Naive thymus-derived CD8-positive, alpha-beta T cell (primary cell): ENCODE measurements at places on chromosomes 5 and 9. TPM values are rescaled to one million over a fixed set of nuclear protein-coding genes. Genes with fewer than 3 reads are reported as not detected.

- DNase-seq = no peak
Observed at GRCh38 chr5:144335561-144335960, 164.9 kb downstream of the KCTD16 start.

DNA sequence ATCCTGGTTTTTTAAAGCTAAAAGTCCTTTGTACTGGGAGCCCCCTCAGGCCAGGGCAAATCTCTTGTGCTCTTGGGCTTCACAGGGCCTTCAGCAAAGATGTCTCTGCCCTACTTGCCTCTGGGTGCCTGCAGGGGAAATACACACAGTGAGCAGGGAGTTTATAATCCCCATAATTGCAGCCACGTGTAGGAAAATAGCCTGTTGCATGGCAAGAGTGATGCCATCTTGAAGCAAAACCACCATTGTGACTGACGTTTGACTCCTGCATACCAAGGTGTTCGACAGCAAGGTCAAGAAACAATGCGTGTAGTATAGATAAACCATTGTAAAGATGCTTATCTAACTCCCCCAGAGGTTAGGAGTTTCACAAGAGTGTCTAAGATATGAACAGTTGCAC, 11.4 kb upstream of the IL3 start:
- DNase-seq = no peak

The SPATA31C1 gene
- total RNA-seq = not detected

The PCDHB13 gene
- not detected for total RNA-seq

GRCh38 chr5:1013238-1013947, 4.8 kb downstream of the NKD2 start:
- no peak for DNase-seq

The ORM2 gene
- not detected for total RNA-seq

The KIAA1958 gene
- 11.8 TPM for total RNA-seq

The AHRR gene
- 5.8 TPM for total RNA-seq

DNA sequence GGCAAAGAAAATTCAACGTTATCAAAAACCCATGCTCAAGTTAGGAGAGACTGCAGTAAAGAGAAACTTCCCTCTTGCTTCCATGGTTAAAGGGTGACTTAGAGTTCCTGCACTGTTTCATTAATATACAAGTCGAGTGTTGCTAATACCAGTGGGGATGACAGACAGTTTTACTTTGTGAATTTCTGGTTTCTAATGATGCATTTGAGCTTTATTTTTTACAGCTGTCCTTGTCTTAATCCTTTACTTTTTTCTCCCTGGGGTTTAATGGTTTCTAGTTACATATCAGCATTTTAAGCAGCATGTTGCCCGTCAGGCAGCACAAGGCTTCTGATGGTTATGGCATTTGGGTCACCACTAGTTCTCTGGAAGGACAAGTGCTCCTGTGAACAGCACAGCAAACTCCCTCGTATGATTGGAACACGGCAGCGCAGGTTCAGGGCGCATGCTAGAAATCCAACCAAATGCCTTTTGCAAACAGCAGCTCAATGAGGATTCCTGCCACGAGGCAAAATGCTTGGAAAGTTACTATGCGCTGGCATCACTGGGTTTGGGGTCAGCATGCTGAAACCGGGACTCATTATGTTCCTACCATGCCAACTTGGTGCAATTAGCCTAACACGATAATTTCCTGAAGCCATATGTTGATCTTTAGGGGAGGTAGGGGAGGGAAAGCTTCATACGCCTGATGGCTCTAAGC, 463.8 kb downstream of the BNC2 start:
- no peak for DNase-seq

The TMEFF1 gene
- not detected for total RNA-seq

The OTP gene
- total RNA-seq = not detected

DNA sequence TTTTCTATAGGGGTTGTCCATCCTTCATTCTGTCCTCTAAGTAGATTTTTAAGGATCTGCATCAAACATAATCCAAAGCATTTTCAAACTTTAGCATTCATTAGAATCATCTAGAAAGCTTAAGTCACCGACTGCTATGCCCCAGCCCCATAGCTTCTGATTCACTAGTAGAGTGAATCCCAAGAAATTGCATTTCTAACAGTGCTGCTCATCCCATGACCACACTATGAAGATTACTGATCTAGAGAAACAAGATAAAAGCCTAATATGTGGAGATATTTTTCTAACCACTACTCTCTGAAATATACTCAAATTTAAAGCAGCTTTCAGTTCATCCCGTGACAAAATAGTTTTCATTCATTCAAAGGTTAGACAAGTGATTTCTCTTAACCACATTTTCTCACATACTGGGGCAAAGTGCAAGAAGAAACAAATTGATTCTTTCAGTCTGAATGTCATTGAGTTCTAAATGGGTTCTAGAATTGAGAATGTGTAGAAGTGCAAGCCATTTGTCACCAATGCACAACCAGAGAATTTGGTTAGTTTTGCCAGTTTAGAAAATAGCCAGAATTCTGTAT, 286.9 kb upstream of the CD180 start:
- no peak for DNase-seq

GRCh38 chr9:91302831-91303230, 58.9 kb downstream of the AUH start:
- no peak for DNase-seq

DNA sequence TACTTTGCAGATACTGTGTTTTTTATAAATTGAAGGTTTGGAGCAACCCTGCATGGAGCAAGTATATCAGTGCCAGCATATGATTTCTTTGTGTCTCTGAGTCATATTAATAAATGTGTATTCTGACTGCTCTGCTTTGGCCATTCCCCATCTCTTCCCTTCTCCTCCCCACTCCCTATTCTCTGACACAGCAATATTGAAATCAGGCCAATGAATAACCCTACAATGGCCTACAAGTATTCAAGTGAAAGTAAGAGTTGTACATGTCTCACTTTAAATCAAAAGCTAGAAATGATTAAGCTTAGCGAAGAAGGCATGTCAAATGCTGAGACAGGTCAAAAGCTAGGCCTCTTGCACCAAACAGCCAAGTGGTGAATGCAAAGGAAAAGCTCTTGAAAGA, 82.2 kb upstream of the TLX3 start:
- no peak for DNase-seq

The NUP214 gene
- 73.9 TPM for total RNA-seq
